ENCODE measurements at places on chromosomes 11 and 22.

GRCh38 chr11:101931692-101932091, 15.4 kb upstream of the ANGPTL5 start:
- no peak overlapping the region for H3K27ac ChIP-seq
- no peak overlapping the region for H3K4me3 ChIP-seq
- no peaks in the 10 kb centered on the region for H3K36me3 ChIP-seq
- no peak for DNase-seq

DNA sequence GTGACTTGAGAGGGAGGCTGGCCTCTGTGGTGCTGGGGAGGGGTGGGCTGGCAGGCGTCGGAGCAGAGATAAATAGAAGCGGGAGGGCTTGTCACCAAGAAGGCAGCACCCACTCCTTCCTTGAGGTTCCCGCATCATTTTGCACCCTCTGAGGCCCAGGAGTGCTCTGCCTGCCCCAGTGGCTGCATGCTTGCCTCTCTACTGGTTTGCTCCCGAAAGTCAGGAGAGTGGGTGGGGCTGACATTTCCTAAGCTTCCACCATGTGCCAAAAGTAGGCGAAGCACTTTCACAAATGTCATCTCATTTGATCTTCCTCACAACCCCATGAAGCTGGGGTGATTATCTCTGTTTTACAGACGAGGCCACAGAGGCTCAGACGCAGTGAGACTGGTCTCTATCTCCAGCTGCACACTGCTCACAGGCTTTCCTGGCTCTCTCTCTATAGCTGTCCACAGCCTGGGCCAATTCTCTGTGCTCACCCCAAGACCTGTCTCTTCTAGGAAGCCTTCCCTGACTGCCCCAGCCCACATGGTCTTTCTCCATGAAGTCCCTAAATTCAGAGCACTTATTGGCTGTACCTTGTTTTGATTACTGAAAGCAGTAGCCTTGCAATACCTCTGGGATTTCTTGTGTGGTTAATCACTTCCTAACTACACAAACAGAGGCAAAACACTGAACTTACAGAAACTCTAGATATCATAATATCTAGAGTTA, 2.6 kb upstream of the UCP3 start:
- H3K27ac ChIP-seq, result no peak overlapping the region
- H3K36me3 ChIP-seq, result no peaks in the 10 kb centered on the region

GRCh38 chr11:34629711-34630110, 8.8 kb downstream of the EHF start:
- H3K4me3 ChIP-seq, result no peak overlapping the region
- H3K27ac ChIP-seq, result no peak overlapping the region
- H3K27me3 ChIP-seq, result no peaks in the 10 kb centered on the region
- no peaks in the 10 kb centered on the region for H3K36me3 ChIP-seq

DNA sequence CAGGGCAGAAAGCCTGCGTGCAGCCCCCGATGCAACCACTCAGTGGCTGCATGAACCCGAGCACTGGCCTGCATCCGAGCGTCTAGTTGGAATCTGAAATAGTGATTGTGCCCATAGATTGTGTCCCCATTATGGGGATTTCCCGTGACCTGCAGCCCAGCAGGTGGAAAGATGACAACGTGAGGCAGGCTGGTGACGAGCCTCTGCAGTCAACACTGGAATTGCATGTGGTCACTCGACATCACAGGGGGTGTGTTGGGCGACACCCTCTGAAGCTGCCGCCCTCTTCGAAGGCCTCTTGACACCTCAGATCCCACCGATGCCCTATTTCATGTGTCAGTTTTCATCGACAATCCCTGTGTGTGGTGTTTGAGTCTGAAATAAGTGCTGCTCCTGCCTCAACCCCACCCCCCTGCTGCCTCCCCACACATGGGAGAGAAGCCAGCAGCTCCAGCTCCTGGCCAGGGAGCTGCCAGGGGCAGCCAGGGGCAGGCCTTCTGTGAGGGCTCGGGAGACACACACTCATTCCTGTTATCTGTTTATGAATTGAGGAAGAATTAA, 172.0 kb upstream of the B3GAT1 start:
- H3K27me3 ChIP-seq, result no peaks in the 10 kb centered on the region
- H3K4me3 ChIP-seq, result no peak overlapping the region
- no peaks in the 10 kb centered on the region for H3K4me1 ChIP-seq

DNA sequence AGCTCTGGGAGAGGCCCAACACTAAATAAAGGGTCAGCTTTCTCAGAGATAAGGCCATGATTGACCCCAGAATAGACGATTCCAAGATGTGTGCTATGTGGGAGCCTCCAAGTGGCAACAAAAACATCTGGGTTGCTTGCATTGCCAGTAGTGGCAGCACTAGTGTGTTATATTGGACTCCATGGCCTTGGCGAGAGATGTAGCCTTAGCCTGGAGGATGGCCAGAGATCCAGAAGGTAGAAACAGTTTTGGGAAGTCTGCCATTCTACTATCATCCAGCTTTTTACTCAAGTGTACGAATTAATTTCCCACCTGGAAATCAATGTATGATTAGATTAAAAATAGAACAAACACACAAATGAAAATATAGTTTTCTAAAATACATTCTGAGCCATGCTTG, 3.0 kb downstream of the OR8D4 start:
- no peaks in the 10 kb centered on the region for H3K4me1 ChIP-seq
- H3K27me3 ChIP-seq, result no peaks in the 10 kb centered on the region
- no peaks in the 10 kb centered on the region for H3K36me3 ChIP-seq
- DNase-seq, result no peak

GRCh38 chr22:39989633-39990032, 5.1 kb upstream of the FAM83F start:
- peaks cover 16% of the 10 kb centered on the region for H3K27me3 ChIP-seq
- no peak overlapping the region for H3K4me3 ChIP-seq
- no peaks in the 10 kb centered on the region for H3K4me1 ChIP-seq
- H3K36me3 ChIP-seq, result no peaks in the 10 kb centered on the region
- H3K27ac ChIP-seq, result no peak overlapping the region

DNA sequence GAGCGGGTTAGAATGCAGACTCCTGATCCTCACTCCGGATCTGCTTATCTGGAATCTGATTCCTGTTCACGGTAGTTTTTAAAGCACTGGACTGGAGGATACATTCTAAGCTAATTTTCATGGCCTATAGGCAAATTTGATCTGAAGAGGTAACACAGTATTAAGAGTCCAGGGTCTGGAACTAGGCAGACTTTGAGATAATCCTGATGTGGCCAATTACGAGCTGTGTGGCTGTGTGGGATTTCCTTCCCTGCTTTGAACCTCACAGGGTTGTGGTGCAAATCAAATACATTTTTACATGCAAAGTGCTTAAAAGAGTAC, 285.2 kb downstream of the MIAT start:
- H3K27ac ChIP-seq, result no peak overlapping the region
- DNase-seq, result no peak
- no peaks in the 10 kb centered on the region for H3K36me3 ChIP-seq
- H3K4me1 ChIP-seq, result no peaks in the 10 kb centered on the region
- H3K4me3 ChIP-seq, result no peak overlapping the region

DNA sequence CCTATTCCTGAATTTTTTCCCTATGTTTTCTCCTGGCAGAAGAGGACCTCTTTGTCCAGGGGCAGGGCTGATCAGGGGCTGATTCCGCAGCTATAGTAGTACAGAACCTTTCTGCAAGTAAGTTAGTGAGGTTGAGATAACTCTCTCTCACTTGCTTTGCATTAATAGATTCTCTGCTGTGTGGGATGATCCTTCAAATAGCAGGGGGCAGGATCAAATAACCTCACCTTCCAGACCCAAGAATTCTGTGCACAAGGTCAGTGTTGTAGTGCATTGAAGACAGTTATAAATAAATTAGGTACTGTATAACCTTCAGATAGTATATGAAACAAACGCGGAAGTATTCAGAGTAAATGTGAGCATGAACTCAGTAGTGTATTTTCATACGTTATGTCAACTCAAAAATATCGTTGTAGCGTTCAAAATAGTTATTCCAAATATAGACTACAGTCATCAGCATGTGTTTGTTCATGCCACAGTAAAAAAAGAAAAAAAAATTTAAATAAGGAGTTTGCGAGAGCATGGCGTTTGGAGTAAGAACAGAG, 278 bp downstream of the MMP26 start:
- H3K4me1 ChIP-seq, result no peaks in the 10 kb centered on the region
- no peaks in the 10 kb centered on the region for H3K27me3 ChIP-seq
- no peak overlapping the region for H3K4me3 ChIP-seq
- no peaks in the 10 kb centered on the region for H3K36me3 ChIP-seq
- peak; percentile 43 for DNase-seq
- H3K27ac ChIP-seq, result no peak overlapping the region

GRCh38 chr11:34632105-34632791, 11.4 kb downstream of the EHF start:
- H3K4me3 ChIP-seq, result no peak overlapping the region
- no peaks in the 10 kb centered on the region for H3K27me3 ChIP-seq
- peak; percentile 57 for DNase-seq
- H3K4me1 ChIP-seq, result peaks cover 3% of the 10 kb centered on the region
- H3K27ac ChIP-seq, result peak overlapping the region; percentile 77

DNA sequence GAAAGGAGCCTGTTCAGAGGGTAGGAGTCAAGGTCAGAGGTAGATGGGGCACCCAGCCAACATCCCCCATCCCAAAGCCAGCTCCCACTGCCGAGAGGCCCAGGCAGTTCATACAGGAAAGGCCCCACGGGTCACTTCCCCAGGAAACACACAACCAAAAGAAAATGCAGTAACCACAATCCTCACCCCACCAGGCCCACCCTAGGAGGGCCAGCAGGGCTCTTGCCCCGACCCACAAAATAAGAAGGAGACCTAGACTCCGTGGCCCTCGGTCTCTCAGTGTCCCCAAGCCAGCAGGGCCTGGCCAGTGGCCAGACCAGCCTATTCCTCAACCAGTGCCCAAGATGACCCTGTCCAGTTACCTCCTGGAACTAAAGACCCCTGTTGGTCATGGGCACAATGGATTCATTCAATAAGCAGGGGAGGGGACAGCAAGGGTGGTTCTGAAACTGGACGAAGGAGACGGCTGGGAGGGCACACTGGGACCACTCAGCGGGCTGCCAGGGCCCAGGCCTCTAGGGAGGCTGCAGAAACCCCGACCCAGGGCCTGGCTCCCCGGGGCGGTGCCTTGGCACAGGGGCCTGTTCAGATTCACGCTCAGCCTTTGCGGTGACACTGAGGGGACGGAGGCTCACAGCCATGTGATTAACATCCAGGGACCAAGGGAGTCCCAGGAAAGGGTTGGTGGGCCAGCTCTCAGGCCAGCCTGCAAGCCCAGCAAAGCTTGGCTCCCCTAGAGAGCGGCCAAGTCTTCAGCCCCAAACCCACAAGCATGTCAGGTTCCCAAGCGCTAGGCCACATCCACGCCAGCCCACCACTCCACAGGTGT, 5.5 kb downstream of the RAB3IL1 start:
- no peaks in the 10 kb centered on the region for H3K4me1 ChIP-seq
- H3K4me3 ChIP-seq, result no peak overlapping the region
- no peak for DNase-seq
- no peaks in the 10 kb centered on the region for H3K27me3 ChIP-seq
- no peaks in the 10 kb centered on the region for H3K36me3 ChIP-seq

GRCh38 chr11:88697139-88697538, 359.6 kb upstream of the CTSC start:
- no peaks in the 10 kb centered on the region for H3K4me1 ChIP-seq
- no peak overlapping the region for H3K4me3 ChIP-seq
- H3K27ac ChIP-seq, result no peak overlapping the region
- H3K27me3 ChIP-seq, result no peaks in the 10 kb centered on the region
- no peak for DNase-seq

DNA sequence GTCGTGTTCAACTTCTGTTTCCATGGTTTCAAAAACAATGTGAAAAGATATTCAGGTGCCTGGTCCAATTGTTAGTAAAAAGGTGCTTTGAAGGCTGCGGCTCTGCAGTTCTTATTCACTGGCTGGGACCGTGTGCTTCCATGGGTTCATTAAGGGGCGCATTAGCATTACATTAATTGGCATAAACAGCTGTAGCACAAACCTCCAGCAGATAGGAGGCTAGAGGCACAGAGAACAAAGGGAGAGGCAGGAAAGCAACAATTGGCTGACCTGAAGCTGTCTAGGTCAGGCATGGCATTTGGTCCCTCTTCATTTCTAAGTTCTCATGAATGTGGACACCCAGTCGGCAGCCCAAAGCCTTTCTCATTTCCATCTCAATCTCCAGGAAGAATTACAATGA, 16.6 kb downstream of the PAK1 start:
- no peak overlapping the region for H3K27ac ChIP-seq
- DNase-seq, result no peak
- H3K36me3 ChIP-seq, result no peaks in the 10 kb centered on the region
- H3K4me3 ChIP-seq, result no peak overlapping the region

- H3K4me1 ChIP-seq, result no peaks in the 10 kb centered on the region
- H3K27ac ChIP-seq, result no peak overlapping the region
- H3K36me3 ChIP-seq, result no peaks in the 10 kb centered on the region
- H3K4me3 ChIP-seq, result no peak overlapping the region
Measured at GRCh38 chr11:23206741-23207336, 346.6 kb upstream of the CCDC179 start.

- no peaks in the 10 kb centered on the region for H3K4me1 ChIP-seq
- DNase-seq, result no peak
- H3K36me3 ChIP-seq, result no peaks in the 10 kb centered on the region
- H3K4me3 ChIP-seq, result no peak overlapping the region
Measured at GRCh38 chr11:79786961-79787360, 346.1 kb upstream of the TENM4 start.

GRCh38 chr11:43732225-43732624, 51.7 kb downstream of the HSD17B12 start:
- no peaks in the 10 kb centered on the region for H3K27me3 ChIP-seq
- no peaks in the 10 kb centered on the region for H3K4me1 ChIP-seq
- DNase-seq, result no peak
- no peak overlapping the region for H3K4me3 ChIP-seq
- H3K27ac ChIP-seq, result no peak overlapping the region
- H3K36me3 ChIP-seq, result no peaks in the 10 kb centered on the region

DNA sequence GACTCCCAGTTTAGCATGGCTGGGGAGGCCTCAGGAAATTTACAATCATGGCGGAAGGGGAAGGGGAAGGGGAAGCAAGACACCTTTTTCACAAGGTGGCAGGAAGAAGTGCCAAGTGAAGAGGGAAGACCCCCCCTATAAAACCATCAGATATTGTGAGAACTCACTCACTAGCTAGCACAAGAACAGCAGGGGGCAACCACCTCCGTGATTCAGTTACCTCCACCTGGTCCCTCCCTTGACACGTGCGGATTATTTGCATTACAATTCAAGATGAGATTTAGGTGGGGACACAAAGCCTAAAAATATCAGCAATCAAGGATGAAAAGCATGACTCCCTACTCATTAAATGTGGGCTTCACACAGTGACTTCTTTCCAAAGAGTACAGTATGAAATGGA, 155.0 kb upstream of the CCDC90B start:
- no peak overlapping the region for H3K27ac ChIP-seq
- H3K4me3 ChIP-seq, result no peak overlapping the region
- no peak for DNase-seq
- no peaks in the 10 kb centered on the region for H3K27me3 ChIP-seq
- H3K4me1 ChIP-seq, result no peaks in the 10 kb centered on the region

GRCh38 chr11:125284245-125284850, 119.8 kb downstream of the PKNOX2 start:
- H3K4me1 ChIP-seq, result peaks cover 9% of the 10 kb centered on the region
- no peaks in the 10 kb centered on the region for H3K36me3 ChIP-seq
- H3K4me3 ChIP-seq, result no peak overlapping the region

- H3K36me3 ChIP-seq, result no peaks in the 10 kb centered on the region
- H3K4me1 ChIP-seq, result no peaks in the 10 kb centered on the region
- H3K27me3 ChIP-seq, result peaks cover 54% of the 10 kb centered on the region
- DNase-seq, result no peak
- H3K4me3 ChIP-seq, result no peak overlapping the region
Measured at GRCh38 chr11:124748100-124748418, 4.0 kb downstream of the VSIG2 start.
